ENCODE measurements at places on chromosomes 6 and 20.

GRCh38 chr6:124694139-124694705, 268.0 kb upstream of the RNF217 start:
- DNase-seq = no peak

GRCh38 chr6:44233567-44234100, 10.2 kb downstream of the SLC29A1 start:
- DNase-seq = no peak

DNA sequence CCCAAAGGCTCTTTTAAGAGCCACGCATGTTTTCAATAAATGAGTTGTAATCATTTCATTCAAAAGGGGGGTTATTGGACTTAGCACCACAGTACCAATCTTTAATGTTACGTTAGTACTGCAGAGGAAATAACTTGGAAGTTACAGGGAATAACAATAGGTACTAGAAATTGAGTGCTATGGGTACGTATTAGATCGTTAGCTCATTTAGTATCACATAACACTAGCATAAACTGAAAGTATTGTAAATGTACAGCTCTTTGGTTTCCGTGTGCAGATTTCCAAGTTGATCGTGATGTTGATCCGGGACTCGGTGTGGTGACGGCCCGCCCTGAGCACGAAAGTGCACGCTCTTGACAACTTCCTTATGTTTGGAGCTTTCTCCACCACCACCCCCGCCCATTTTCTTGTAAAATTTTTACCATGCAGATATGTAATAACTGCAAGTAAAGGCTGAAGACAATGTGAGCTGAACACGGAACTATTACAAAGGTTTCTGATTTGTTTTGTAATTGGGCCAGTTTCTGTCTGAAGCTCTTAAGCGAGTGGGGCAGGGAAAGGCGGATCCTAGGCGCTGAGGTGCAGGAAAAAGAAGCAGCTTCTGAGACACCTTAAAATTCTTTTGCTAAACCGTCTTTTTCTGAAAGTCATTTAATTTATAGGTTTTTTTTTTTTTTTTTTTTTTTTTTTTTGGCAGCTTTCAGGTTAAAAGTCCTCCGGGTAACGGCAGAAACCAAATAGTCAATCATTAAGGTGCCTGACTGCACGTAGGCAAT, 71.5 kb downstream of the HFE start:
- no peak for DNase-seq

DNA sequence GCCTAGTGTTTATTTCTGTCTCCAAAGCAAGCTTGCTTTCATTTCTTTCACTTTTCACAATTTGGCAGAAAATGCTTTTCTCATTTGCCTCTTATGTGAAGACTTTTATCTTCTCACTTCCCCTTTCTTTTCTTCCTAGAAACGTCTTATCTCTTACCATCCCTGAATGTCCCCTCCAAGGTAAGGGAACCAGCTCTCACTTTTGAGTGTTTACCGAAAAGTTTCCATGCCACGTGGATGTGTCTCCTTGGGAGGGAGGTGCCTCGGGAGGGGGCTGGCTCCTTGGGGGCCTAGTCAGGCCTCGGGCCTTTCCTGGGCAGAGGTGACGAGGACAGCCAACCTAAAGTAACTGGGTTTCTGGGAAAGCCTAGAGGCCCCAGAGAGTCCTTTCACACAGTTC, 127.4 kb downstream of the CD24 start:
- DNase-seq = no peak

GRCh38 chr20:46552460-46553420, 2.3 kb upstream of the OCSTAMP start:
- DNase-seq = no peak
